ENCODE measurements at places on chromosomes 13 and 19. TPM values are rescaled to one million over a fixed set of nuclear protein-coding genes. Genes with fewer than 3 reads are reported as not detected.

The KLK11 gene
- not detected for total RNA-seq

The SPRY2 gene
- total RNA-seq: 57.7 TPM

The METTL21C gene
- total RNA-seq: not detected

The KLK12 gene
- not detected for total RNA-seq

The ZNF549 gene
- total RNA-seq: 7.2 TPM

The CEACAM1 gene
- total RNA-seq: not detected

The RASAL3 gene
- total RNA-seq: 0.07 TPM

The SLC6A16 gene
- total RNA-seq: 0.13 TPM

The ATXN8OS gene
- total RNA-seq: not detected

The CYP2A7 gene
- not detected for total RNA-seq

The HMG20B gene
- 58.3 TPM for total RNA-seq

The ZNF845 gene
- total RNA-seq: 7.3 TPM

The GAMT gene
- 26.1 TPM for total RNA-seq

The KXD1 gene
- total RNA-seq: 70.5 TPM

The DENND1C gene
- under 0.01 TPM for total RNA-seq

The SIGLEC5 gene
- total RNA-seq: not detected

The RDH8 gene
- total RNA-seq: not detected

The ANGPTL8 gene
- not detected for total RNA-seq

The ZNF30 gene
- 1.8 TPM for total RNA-seq

The IFNL1 gene
- not detected for total RNA-seq

The CFD gene
- total RNA-seq: 1.1 TPM

The AMH gene
- total RNA-seq: 1.3 TPM

The ERICH4 gene
- total RNA-seq: not detected

The NLRP5 gene
- total RNA-seq: not detected

The ZNF577 gene
- 7.6 TPM for total RNA-seq

The PDX1 gene
- not detected for total RNA-seq

The ZNF493 gene
- 21.8 TPM for total RNA-seq

The COX6B1 gene
- total RNA-seq: 222 TPM

The ZNF562 gene
- total RNA-seq: 18.0 TPM

The MAST1 gene
- total RNA-seq: 0.36 TPM

The LILRA1 gene
- not detected for total RNA-seq

The PSG11 gene
- not detected for total RNA-seq

The NFIX gene
- total RNA-seq: 125 TPM

The ADGRE2 gene
- 0.13 TPM for total RNA-seq

The C1QTNF9 gene
- total RNA-seq: not detected

The ADGRE3 gene
- not detected for total RNA-seq

The SERTAD3 gene
- 16.7 TPM for total RNA-seq

The CBARP gene
- 7.7 TPM for total RNA-seq

The ARHGAP35 gene
- total RNA-seq: 89.5 TPM

The PPP1R12C gene
- 56.5 TPM for total RNA-seq

The SMIM44 gene
- total RNA-seq: not detected

The CNFN gene
- total RNA-seq: not detected

The SPC24 gene
- total RNA-seq: 16.2 TPM

The SYCN gene
- not detected for total RNA-seq

The URAD gene
- total RNA-seq: not detected

The CEACAM18 gene
- total RNA-seq: not detected

The CACNG7 gene
- 1.7 TPM for total RNA-seq

The PODNL1 gene
- total RNA-seq: 3.2 TPM

The DHDH gene
- 0.17 TPM for total RNA-seq

The ANKRD24 gene
- total RNA-seq: 2.5 TPM

The SLC10A2 gene
- not detected for total RNA-seq

The FAM124A gene
- 1.4 TPM for total RNA-seq

The CPT1C gene
- 24.3 TPM for total RNA-seq

The CYP2A6 gene
- total RNA-seq: not detected

The RXFP2 gene
- not detected for total RNA-seq
